HCT116 (cell line): ENCODE measurements at places on chromosomes 3 and 15. TPM values are rescaled to one million over a fixed set of nuclear protein-coding genes. Genes with fewer than 3 reads are reported as not detected.

Gene SLC28A1
- total RNA-seq: not detected

Gene BTLA
- 0.17 TPM for total RNA-seq

Gene DUT
- 130 TPM for total RNA-seq

Gene LRRC2
- total RNA-seq: not detected

Gene DLL4
- total RNA-seq: 1.5 TPM

Gene ZBTB47
- 6.3 TPM for total RNA-seq

Gene COLQ
- total RNA-seq: 1.9 TPM
